Pancreas (tissue), 10 donors: ENCODE measurements at places on chromosomes 13 and 19. TPM values are rescaled to one million over a fixed set of nuclear protein-coding genes. Genes with fewer than 3 reads are reported as not detected.

- no peak overlapping the region for H3K4me3 ChIP-seq
- DNase-seq, result no peak
- H3K4me1 ChIP-seq, result peaks cover 10% of the 10 kb centered on the region
- no peaks in the 10 kb centered on the region for H3K36me3 ChIP-seq
These were observed 81.4 kb upstream of the IRS2 start for GRCh38 chr13:109867766-109868165.

GRCh38 chr13:114019367-114019766 is 45.5 kb upstream of the C13orf46 start:
- no peak for DNase-seq
- no peak overlapping the region for H3K4me3 ChIP-seq
- H3K4me1 ChIP-seq, result no peaks in the 10 kb centered on the region
- H3K27ac ChIP-seq, result no peak overlapping the region
- no peaks in the 10 kb centered on the region for H3K27me3 ChIP-seq

DNA sequence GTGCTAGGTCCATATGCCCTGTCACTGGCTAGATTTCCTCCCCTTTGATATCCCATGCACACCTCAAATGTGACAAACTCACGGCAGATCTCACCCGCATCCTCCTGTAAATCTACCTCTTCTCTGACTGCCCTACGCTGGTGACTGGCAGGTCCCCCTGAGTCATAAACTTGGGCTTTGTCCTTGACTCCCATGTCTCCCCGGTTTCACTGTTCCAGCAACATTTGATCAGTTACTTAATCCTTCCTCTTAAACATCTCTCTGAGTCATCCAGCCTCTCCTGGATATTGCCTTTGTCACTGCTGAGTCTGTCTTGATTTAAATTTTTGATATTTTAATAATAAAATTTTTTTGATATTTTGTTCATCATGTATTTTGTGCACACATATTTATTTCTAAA is 26.5 kb downstream of the FAM216B start:
- no peaks in the 10 kb centered on the region for H3K4me1 ChIP-seq
- no peak for DNase-seq
- H3K4me3 ChIP-seq, result no peak overlapping the region
- H3K27me3 ChIP-seq, result no peaks in the 10 kb centered on the region

DNA sequence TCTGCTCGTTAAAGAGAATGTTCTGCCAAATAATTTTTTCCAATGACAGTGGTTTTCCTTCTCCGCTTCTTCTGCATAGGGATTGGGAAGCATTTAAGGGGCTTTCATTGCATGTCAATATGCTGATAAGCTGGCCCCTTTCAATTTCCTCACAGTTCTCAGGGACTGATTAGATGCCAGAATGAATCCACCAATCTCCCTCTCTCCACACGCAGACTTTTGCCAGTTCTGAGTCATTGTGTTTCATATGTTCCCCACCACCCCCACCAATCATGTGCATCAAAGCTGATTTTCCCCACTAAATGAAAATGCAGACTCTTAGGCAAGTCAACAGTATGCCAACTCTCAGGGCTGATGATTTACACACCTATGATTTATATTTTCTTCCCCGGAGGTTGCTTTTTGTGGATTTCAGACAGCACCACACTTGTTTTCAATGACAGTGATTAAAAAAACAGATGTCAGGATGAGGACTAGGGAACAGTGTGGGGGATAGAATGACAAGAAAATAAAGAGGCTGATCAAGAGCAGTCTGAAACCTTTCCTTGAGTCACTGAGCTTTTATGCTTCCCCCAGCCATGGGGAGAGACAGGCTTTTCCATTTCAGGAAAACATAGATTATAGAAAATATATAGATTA is 47.9 kb upstream of the C13orf42 start:
- H3K27ac ChIP-seq, result no peak overlapping the region
- no peak for DNase-seq
- no peaks in the 10 kb centered on the region for H3K27me3 ChIP-seq
- no peak overlapping the region for H3K4me3 ChIP-seq

DNA sequence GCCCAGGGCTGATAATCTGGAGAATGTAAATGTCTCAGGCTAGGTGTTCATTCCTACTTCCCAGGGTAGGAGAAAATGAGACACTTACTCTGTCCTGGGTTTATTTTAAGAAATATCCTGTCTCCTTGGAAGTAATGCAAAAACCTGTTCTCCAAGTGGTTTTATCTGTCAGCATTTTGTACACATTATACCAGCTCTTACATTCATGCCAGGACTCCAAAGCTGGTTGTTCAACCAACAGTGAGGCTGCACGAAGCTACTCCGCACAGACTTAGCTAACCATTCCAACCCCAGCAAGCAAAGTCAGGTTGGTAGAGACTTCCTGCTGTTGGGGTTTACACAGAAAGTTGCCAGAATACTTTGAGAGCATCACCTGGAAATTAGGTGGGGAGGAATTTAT is 55.6 kb downstream of the SLC7A1 start:
- DNase-seq, result no peak
- H3K27ac ChIP-seq, result no peak overlapping the region
- no peak overlapping the region for H3K4me3 ChIP-seq
- H3K36me3 ChIP-seq, result no peaks in the 10 kb centered on the region

Gene GDF15
- polyA plus RNA-seq, result 28.1 TPM

Gene LHB
- polyA plus RNA-seq, result 30.1 TPM

- H3K27ac ChIP-seq, result no peak overlapping the region
- H3K4me1 ChIP-seq, result no peaks in the 10 kb centered on the region
- no peaks in the 10 kb centered on the region for H3K27me3 ChIP-seq
- H3K4me3 ChIP-seq, result no peak overlapping the region
- H3K36me3 ChIP-seq, result no peaks in the 10 kb centered on the region
- no peak for DNase-seq
These were observed 33.9 kb downstream of the TFDP1 start for GRCh38 chr13:113618455-113618854.

Gene CABP5
- not detected for polyA plus RNA-seq

Gene PEAK3
- polyA plus RNA-seq, result 0.07 TPM

DNA sequence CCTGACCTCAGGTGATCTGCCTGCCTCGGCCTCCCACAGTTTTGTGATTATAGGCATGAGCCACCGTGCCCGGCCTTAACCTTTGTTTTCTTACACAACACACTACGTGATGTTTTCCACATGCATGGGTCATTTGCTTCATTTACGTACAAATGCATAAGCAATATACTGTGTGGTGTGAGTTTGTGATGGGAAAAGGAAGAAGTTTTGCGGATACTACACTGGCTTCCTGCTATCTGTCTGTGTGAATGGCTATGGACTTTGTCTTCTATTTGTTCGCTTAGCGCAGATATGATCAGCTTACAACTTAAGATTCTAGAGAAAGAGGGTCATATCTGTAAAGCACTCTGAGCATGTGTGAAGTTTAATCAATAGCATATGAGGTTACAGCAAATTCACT is 5.5 kb upstream of the ALOX5AP start:
- H3K27me3 ChIP-seq, result no peaks in the 10 kb centered on the region
- H3K36me3 ChIP-seq, result no peaks in the 10 kb centered on the region
- H3K4me1 ChIP-seq, result no peaks in the 10 kb centered on the region
- no peak overlapping the region for H3K27ac ChIP-seq

DNA sequence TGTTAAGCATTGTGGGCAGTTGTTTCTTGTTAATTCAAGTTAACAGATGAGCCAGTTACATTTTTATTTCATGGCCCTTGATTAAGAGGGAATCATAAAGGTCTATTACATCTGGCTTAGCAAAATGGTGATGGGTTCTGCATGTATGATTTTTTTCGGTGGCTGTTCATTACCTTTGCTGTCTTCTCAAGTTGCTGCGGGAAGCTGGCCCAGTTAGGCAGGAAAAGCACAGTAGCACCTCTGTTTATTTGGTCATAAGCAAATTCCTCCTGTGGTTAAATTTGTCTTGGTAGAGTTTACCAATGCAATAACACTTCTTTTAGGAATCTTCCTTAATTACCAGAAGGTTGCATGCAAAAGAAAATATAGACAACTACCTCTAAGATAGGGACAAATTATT is 104.5 kb downstream of the FRY start:
- H3K27ac ChIP-seq, result no peak overlapping the region
- H3K4me3 ChIP-seq, result no peak overlapping the region
- no peaks in the 10 kb centered on the region for H3K27me3 ChIP-seq
- no peak for DNase-seq
- peaks cover 13% of the 10 kb centered on the region for H3K36me3 ChIP-seq

Gene TEKTIP1
- 3.3 TPM for polyA plus RNA-seq

DNA sequence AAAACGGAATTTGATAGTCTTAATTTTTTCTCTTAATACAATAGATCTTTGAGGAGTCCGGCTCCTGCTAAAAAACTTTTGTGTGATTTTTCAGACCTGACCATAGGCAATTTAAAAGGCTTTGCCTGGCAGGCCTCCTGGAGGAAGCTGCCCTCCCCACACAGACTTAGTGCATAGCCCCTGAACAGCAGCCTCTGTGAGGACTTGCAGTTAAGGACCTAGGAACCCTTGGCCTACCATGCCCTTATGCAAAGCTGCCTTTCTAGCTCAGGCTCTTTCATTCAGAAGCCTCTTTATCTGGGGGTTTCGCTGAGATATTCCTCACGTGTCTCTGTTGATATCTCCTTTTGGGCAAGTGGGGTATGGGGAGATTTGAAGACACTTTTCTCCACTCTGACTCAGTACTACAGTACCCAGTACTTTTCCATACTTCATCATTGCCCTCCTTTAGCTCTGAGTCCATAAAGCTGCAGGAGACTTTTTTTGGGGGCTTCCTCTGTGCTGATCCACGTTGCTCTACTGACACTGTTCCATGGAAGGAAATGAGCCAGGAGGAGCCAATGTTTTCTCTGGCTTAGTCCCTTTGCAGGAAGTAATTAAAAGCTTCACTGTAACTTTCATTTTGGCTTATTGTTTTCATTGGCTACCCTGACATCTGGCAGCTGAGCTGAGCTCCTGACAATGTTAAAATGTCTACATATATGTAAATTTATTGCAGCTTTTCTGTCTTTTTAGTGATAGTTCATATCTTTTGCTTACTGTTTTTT is 283.1 kb downstream of the TDRD3 start:
- no peak overlapping the region for H3K27ac ChIP-seq
- DNase-seq, result no peak
- H3K4me3 ChIP-seq, result no peak overlapping the region

- no peaks in the 10 kb centered on the region for H3K36me3 ChIP-seq
- H3K27ac ChIP-seq, result no peak overlapping the region
- H3K27me3 ChIP-seq, result no peaks in the 10 kb centered on the region
- H3K4me3 ChIP-seq, result no peak overlapping the region
- H3K4me1 ChIP-seq, result no peaks in the 10 kb centered on the region
These were observed 617.7 kb downstream of the DCT start for GRCh38 chr13:93861818-93862217.

GRCh38 chr13:29476046-29476445 is 119.4 kb downstream of the SLC7A1 start:
- H3K36me3 ChIP-seq, result no peaks in the 10 kb centered on the region
- no peak for DNase-seq
- H3K27me3 ChIP-seq, result no peaks in the 10 kb centered on the region
- no peak overlapping the region for H3K27ac ChIP-seq
- no peak overlapping the region for H3K4me3 ChIP-seq

Gene GPR12
- not detected for polyA plus RNA-seq
